Heart left ventricle (tissue), 16 donors: ENCODE measurements at places on chromosomes 16 and 17. TPM values are rescaled to one million over a fixed set of nuclear protein-coding genes. Genes with fewer than 3 reads are reported as not detected.

- no peak for DNase-seq
Observed at GRCh38 chr17:164303-165235, 16.9 kb downstream of the DOC2B start.

GRCh38 chr17:20999044-20999573 lies 43.7 kb downstream of the USP22 start:
- peak; percentile 70 for DNase-seq

DNA sequence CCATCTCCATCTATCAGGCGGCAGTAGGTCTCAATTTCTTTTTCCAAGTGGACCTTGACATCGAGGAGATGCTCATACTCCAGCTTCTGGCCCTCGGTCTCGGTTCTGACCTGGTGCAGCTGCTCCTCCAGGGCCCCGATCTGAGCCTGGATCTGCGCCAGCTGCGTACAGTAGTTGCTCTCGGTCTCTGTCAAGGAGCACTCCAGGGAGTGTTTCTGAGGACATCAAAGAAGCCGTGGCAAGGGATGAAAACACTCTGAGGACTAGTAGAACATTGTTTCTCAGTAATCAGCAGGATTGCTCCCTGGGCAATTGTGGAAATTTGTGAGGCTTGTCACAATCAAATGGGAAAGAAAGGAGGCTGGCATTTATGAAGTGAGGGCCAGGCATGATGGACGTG lies 5.9 kb downstream of the KRT28 start:
- no peak for DNase-seq

DNA sequence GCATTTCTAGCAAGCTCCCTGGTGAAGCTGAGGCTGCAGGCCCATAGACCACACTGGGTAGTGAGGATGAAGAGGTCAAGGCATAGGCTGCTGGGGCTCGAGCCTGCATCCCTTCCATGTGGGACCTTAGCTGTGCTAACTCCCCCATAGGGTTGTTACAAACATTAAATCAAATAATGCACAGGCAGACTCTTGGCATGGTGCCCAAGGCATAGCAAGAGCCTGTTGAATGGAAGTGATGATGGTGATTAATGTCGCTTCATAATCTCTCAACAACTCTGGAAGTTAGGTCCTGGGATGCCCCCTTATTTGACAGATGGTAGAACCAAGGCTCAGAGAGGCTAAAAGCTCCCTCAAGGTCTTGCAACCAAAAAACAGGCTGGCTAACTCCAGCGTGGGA lies 283.9 kb upstream of the EEF2KMT start:
- no peak for DNase-seq

DNA sequence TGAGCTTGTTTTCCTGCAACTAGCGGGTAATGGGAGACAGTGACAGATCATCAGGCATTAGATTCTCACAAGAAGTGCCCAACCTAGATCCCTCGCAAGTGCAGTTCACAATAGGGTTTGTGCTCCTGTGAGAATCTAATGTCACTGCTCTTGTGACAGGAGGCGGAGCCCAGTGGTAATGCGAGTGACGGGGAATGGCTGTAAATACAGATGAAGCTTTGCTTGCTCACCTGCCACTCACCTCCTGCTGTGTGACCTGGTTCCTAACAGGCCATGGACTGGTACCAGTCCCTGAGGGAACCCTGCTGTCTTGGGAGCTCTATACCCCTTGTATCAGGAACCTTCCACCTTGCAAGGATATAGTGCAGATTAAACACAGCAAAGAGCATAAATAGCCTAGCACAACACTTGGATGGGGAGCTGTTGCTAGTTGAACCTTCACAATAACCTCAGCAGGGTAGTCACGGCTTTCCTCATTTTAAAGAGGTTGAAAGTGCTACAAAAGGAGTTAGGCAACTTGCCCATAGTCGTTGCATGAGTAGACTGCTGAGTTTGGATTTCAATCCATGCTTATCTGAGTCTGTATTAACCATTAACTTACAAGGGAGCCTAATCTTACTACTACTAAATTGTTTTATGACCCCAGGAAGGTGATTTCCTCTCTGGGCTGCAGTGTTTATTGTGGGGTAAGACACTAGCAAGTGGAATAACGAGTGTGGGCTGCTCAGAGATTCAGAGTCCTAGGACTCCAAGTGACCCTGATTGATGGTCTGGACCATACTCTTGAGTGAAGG lies 156.6 kb upstream of the ZFHX3 start:
- DNase-seq = no peak

DNA sequence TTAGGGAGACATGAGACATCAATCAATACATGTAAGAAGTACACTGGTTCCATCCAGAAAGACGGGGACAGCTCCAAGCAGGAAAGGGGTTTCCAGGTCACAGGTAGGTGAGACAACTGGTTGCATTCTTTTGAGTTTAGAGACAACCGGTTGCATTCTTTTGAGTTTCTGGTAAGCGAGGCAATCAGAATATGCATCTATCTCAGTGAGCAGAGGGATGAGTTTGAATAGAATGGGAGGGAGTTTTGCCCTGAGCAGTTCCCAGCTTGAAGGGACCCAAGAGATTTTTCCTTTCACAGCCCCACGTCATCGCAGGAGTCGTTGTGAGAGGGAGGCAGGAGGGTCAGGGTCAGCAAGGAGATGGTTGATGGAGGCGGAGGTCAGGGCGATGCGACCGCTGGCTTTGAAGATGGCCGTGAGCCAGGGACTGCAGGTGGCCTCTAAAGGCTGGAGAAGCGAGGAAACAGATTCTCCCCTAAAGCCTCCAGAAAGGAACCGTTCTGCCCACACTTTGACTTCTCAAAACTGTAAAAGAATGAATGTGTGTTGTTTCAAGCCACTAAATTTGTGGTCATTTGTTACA lies 36.5 kb downstream of the IRF8 start:
- no peak for DNase-seq

DNA sequence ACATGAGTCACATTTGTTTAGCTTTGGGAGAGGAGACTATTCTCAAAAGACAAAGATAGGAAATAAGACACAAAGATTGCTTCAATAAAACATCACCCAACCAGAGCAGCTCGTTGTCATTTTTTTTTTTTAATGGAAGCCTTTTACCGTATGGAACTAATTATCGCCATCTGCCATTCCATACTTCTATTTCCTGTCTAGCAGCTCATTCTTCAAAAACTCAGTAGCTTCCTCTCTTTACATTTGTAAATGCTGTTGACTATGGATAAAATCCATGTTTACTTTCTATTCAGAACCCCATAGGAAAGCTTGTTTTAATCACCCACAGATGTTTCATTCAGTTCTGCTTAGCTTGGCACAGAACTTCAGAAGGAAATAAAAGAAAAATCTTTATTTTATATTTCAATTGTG lies 110.0 kb upstream of the PSMD7 start:
- no peak for DNase-seq

DNA sequence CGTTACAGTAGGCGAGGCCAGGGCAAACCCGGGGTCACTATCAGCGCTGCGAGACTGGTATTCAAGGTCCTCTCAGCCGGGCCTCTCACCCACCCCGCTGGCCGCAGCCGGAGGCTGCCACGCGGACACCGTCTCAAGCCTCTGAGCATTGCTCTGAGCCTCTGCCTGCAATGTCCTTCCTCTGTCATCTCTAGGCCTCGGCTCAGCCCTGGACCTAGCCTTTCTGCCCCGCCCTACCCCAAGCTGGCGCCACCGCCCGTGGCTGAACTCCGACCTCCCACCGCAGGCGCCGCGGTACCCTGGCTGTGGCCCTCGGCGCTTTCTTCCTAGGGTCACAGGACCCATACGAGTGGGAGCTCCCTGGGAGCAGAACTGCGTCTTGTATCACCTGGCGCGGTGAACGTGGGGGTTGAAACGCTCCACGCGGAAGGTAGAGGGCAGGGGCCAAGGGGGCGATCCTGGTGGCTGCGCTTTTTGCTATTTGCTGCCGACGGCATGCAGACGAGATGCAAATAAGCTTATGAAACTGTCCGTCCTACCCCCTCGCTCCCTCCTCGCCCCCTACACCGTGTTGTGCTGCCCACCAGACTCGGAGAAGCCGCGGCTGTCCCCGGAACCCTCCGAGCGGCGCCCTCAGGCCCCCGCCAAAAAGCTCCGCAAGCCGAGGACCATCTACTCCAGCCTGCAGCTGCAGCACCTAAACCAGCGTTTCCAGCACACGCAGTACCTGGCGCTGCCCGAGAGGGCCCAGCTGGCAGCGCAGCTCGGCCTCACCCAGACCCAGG lies 3.7 kb downstream of the DLX4 start:
- DNase-seq = peak; percentile 61

DNA sequence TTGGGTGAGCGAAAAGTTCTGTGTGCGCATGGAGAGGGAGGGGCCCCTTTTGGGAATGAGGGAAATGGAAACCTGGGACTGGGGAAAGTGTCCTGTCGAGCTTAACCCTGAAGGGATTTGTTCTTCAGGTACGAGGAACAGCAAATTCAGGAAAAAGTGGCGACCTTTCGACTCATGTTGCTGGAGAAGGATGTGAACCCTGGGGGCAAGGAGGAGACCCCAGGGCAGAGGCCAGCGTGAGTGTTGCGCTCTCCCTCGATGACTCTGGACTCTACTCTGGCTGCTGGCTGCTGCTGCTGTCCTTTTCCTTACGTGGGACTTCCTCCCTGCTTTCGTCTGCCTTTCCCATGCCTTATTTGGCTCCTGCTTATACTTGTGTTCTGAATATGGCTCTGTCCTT lies 4.9 kb downstream of the SRRM2 start:
- no peak for DNase-seq

DNA sequence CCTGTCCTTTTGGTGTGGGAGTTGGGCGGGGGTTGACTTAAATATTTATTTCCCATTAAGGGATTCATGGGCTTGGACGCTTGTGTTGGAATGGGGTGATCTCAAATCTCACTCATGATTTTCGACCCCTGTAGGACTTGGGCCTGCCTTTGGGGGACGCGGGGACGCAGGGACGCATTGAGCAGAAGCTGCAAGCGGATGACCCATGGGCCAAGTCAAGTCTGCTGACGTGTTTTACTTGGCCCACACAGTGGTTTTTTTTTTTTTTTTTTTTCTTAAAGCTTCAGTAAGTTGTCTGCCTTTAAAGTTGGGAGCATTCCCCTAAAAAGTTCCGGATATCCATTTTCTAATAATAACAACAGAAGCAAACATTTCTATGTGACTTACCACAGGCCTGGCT lies 28.9 kb downstream of the CMIP start:
- DNase-seq = no peak

DNA sequence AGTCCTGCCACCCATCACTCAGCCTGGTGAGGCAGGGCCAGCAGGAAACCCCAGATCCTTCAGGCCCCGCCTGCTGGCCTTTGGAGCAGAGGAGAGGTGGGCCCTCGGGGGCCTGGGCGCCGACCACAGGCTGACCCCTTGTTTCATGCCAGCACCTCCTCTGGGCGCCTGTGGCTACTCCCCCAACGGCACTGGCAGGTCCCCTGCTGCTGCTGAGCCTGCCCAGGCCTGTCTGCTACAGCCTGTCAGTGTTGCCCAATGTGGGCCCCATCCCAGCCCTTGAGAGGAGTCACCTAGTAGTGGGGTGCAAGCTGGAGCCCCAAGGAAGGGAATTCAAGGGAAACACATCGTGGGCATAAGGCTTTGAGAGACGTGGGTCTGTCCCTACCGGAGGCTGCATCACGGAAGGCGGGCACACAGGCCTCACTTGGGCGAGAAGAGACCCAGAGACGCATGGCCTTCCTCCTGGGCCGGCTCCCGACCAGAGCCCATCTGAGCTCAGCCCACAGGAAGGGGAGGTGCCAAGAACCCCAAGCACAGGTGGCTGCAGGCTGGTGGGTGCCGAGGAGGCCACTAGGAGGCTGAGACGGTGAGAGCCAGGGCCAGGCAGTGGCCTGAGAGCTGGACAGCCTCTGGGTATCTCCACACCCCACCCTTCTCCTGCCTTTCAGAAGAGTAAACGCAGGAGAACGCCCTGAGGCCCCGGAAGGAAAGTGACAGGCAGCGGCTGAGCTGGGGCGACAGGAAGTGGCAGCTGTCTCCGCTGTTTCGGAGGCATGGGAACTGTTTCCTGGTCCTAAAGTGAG lies 8.0 kb upstream of the FASN start:
- peak; percentile 67 for DNase-seq

DNA sequence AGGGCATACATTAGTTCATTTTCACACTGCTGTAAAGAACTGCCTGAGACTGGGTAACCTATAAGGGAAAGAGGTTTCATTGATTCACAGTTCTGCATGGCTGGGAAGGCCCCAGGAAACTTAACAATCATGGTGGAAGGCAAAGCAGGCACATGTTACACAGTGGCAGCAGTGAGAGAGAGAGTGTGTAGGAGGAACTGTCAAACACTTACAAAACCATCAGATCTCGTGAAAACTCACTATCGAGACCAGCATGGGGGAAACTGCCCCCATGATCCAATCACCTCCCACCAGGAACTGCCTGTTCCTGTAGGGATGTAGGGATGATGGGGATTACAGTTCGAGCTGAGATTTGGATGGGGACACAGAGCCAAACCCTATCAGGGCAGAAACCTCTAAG lies 17.2 kb downstream of the NUBP1 start:
- DNase-seq = no peak

DNA sequence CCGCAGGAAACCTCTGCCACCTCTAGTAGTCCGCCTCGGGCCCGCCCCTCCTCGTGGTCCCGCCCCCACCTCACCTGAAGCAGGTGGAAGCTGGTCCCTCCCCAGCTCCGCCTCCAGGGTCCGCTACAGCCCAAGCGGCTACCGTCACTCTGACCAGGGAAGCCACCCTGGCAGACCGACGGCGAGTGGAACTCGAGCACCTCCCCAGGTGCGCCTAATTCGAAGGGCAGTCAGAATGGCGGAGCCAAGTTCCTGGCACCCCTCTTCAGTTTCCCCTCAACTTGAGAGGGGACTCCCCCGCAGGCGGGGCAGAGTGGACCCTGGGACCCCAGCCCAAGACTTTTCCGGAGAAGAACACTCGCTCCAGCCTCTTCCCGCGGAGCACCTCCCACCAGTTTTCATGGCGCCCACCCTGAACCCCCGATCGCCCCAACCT lies 507 bp downstream of the FHOD1 start:
- DNase-seq = peak; percentile 75

The HOXB7 gene
- total RNA-seq = 0.25 TPM

The GPRC5C gene
- total RNA-seq = 27.4 TPM

The TM4SF5 gene
- total RNA-seq = not detected

The CDRT15L2 gene
- not detected for total RNA-seq

The MPO gene
- not detected for total RNA-seq

The KRT26 gene
- total RNA-seq = not detected

The CCL23 gene
- total RNA-seq = not detected
